Stimulated activated CD4-positive, alpha-beta T cell treated with anti-CD3 and anti-CD28 coated beads, TNF-alpha, amount 100 ng/mL, for 1 hour (primary cell): ENCODE measurements at places on chromosomes 7 and 10.

DNA sequence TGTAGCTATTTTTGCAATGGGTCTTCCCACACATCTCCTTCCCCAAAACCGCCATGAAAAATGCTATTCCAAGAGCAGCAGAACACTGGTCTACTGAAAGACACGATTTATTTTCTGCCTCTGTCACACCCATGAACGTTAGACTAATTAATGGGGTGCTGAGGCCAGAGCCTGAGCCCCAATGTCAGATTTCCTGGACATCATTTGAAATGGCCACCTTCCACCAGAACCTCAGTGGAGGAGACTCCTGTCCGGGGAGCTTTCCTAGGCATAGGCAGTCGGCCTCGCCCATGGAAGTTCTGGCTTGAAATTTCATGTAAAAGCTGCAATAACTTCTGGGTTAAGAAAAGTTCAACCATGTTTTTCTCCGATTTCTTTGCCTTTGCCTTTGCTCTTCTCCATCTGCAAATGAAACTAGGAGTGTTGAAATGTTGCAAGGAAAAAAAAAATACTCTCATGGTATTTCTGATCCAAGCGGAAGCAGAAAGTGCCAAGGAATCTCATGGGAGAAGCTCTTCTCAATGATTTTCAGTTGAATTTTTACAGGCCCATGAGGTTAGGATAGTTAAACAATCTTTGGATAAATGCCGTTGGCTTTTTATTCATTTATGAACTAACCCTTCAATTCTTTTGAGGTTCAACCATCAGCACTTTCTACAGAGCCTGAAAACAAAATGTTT is 570.8 kb upstream of the MGMT start:
- no peak for DNase-seq

DNA sequence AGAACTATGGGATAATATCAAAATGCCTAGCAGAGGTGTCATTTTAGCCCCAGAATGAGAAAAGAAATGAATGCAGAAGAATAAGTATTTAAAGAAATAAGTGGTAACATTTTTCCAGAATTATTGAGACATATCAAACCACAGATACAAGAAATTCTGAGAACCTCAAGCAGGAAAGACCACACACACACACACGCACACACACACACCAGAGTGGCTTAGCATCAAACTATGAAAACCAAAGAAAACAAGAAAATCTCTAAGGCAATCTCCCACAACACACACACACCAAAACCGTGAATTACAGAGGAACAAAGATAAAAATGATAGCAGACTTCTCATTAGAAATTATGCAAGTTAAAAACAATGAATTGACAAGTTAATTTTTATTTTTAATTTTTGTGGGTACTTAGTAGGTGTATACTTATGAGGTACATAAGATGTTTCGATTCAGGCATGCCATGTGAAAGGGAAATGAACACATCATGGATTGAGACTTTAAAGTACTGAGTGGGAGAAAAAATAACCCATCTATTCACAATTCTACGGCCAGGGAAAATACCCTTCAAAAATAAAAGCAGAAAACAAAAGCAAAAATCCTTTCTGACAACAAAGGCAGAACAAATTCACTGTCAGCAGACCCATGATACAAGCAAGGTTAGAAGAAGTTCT is 14.6 kb downstream of the PPIF start:
- DNase-seq = no peak

DNA sequence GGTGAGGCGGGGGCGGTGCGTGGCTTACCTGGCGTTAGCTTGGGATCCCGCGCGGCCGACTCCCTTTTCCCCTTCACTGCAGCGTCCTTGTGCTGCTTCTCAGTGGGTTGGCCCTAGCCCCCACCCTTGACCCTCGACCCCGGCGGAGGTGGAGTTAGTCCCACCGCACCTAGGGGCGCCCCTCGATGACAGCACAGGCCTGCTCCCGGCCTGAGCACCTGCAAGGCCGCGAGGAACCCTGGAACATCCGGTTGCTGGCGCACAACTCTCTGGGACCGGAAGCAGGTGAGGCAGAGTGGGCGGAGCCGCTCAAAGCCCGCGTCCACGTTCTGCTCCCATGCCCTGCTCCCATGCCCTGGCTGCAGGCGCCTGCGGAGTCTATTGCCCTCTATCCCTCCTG is 266.9 kb downstream of the USP6NL start:
- no peak for DNase-seq

DNA sequence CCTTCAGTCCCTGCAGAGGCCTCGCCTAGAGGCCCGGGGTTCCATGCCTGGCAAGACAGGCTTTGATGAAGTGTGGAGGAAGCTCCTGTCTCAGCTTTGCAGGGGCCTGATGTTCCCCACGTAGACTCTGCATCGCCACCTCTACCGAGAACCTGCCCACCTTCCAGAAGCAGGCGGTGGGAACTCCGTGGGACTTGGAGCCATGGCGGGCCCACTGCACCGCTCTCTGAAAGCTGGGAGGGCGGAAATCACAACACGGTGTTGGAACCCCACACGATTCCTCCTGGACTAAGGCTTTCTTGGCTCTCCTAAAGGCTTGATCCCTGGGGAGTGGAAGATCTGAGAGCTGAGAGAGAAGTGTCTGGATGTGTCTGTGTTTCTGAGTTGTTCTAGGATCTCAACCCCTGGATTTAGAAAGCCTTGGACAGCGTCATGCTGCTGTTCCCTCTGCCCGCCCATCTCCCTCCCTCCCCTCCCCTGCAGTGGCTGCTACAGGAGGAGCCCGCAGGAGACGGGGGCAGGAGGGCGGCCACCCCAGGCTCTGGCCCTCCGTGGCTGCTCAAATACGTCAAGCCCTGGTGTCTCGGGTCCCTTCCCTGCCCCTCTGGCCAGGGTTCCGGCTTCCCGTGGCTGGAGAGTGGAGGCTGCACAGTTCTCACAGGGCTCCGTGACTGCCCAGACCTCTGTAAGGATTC is 79.7 kb downstream of the VIPR2 start:
- DNase-seq = no peak

GRCh38 chr10:22491480-22491879 is 146.2 kb downstream of the SPAG6 start:
- DNase-seq = no peak

DNA sequence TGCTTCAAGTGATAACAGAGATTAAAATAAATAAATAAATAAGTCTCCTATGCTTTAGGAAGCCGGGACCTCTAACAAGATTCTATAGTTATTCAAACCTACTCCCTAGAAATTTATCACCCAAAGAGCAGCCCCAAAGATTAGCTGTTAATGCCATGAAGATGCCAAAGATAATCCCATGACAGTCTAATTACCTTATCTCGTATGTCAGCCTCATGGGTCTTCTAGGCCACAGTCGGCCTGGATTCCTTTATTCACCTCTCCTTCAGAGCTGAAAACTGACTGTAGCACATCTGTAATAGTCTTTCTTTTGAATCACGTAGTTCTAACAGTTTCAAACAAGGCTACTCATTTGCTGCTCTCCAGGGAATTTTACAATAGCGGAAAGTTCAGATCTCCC is 24.2 kb downstream of the COL1A2 start:
- DNase-seq = no peak

- no peak for DNase-seq
These were observed 30.1 kb upstream of the CNPY1 start for GRCh38 chr7:155576416-155576815.

GRCh38 chr7:43590862-43591557 is 8.1 kb downstream of the STK17A start:
- DNase-seq = no peak

DNA sequence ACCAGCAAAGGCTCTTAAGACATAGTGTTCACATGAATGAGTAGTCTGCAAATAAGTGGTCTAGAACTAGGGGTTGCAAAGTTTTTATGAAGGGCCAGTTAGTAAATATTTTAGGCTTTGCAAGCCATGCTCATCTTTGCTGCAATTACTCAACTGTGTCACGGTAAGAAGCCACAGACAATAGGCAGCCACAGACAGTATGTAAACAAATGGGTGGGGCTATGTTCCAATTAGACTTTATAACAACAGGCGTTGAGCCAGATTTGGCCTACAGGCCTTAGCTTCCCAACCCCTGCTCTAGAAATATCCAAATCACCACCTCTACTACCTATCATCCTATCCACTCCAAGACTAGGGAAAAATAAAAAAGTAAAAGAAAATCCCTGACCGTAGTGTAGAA is 9.2 kb downstream of the IKZF5 start:
- DNase-seq = no peak
